Stimulated activated CD4-positive, alpha-beta T cell treated with anti-CD3 and anti-CD28 coated beads, TNF-alpha, amount 100 ng/mL, for 1 hour (primary cell): ENCODE measurements at places on chromosomes 1 and 21.

GRCh38 chr1:67812226-67812625 is 21.0 kb downstream of the GNG12 start:
- DNase-seq, result no peak

- DNase-seq, result no peak
Observed at GRCh38 chr1:111008031-111008430, 44.3 kb upstream of the LRIF1 start.

DNA sequence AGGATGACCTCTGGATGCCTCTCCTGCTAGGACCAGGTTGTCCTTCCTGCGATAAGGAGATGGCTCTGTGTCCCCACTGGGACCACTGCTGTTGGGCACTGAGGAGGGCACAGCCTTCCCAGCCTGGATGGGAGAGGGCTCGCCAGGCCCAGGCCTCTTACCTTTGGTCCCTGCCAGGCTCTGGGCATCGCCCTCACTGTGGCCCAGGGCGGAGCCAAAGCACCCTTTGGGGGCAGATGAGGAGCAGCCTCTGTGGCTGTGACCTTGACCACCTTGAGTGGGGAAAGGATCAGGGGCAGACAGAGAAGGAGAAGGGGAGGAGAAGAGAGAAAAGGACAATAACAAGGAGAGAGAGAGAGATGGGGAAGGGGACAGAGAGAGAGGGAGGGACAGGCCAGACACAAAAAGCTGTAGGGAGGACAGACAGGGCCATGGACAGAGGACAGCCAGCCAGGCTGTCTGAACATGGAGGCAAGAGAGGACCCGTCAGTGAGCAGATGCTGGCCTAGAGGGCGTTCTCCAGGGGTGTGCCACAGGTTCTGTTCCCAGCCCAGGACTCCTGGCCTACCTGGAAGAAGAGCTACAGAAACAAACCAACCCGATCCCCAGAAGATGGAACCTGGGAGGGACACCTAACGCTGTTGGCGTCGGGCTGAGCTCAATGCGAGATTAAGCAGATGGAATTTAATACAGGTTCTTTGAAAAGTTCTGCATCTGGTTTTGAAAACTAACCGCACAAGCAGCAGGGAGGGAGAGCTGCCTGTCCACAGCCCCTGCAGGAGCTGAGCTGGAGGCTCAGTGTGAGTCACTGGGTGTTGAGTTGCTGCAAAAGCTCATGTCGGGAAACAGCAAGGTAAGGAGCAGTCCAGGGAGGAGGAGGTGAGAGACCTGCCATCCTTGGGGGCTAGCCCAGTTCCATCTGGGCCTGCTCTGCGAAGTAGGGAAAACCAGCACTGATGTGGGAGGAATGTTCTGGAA is 262.1 kb downstream of the PTPRU start:
- DNase-seq, result no peak

DNA sequence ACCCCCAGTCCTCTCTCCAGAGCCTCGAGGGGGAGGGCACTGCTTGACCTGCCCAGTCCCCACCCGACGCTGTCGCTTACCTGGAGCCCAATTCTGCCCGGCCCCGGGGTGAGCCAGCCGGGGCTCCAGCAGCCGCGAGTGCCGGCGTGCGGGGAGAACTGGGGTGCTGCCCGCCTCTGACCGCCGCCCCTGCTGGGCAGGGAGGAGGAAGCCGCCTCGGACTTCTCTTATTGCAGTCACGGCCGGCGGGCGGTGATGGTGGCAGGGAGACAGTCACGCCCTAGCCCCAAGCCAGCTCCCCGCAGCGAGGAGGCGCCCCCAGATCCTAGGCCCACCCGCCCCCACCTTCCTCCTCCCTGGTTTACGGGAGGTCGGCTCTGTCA is at the start of gene FGR:
TSS of gene FGR (minus strand) at position 201 of the 383 bp plus-strand sequence. CDS start 11,269 bp downstream, outside the sequence.
- no peak for DNase-seq

DNA sequence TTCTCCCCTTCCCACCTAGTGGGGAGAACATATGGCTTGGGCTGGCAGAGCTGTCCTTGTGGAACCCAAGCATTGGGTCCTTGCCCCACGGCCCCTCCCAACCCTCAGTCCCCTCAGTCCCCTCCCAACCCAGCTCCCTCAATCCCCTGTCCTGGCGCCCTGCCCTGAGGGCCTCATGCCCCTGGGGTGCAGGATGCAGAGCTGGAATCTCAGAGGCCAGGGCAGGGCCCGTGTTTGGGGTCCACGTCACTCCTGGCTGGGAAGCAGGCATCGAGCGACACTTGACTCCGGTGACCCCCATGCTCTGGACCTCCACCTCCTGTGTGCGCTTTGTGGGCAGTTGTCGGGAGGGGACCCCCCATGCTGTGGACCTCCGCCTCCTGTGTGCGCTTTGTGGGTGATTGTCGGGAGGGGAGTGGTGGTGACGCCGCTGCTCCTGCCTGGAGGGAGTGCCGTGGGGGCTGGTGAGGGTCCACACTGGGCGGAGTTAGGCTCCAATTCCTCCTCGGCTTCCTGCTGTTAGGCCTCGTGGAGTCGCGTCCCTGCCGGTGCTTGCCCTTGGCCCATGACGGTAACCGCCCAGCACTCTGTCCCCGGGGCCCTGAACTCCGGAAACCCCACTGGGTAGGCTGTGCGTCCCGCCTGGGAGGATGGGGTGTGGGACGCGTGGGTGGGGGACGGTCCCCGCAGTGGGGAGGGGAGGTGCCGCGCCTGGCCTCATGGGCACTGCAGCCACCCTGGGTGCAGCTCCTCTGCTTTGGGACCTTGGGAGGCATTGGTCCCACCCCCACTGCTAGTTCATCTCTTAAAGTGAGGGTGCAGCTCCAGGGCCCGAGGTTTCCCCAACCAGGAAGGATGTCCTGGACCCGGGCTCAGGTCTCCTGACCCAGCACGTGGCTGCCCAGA is 31.2 kb downstream of the SLX9 start:
- no peak for DNase-seq

DNA sequence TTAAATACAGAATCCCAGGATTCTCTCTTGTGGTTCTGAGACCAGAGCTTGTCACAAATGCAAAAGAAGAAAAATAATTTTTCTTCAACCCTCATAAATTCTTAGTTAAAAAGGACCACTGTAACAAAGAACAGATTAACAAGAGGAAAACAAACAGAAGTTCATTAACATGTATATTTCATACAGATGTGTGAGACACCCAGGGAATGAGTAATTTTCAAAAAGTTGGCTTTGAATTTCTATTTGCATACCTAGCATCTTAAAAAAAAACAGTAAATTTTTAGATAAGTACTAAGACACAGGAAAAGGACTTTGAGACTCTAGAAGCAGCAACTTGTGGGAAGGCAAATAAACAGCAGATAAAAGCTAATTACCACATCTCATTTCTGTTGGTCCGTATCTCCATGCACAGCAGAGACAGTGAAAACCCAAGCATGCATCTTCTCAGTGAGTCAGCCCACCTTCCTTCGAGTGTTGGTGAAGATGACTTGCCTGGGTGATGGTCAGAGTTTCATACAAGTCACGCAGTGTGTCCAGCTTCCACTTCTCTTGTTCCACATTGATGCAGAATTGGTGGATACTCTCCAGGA is 399.9 kb upstream of the ADAMTS5 start:
- DNase-seq, result no peak

GRCh38 chr1:209539576-209539975 is 43.9 kb upstream of the CAMK1G start:
- DNase-seq, result no peak

DNA sequence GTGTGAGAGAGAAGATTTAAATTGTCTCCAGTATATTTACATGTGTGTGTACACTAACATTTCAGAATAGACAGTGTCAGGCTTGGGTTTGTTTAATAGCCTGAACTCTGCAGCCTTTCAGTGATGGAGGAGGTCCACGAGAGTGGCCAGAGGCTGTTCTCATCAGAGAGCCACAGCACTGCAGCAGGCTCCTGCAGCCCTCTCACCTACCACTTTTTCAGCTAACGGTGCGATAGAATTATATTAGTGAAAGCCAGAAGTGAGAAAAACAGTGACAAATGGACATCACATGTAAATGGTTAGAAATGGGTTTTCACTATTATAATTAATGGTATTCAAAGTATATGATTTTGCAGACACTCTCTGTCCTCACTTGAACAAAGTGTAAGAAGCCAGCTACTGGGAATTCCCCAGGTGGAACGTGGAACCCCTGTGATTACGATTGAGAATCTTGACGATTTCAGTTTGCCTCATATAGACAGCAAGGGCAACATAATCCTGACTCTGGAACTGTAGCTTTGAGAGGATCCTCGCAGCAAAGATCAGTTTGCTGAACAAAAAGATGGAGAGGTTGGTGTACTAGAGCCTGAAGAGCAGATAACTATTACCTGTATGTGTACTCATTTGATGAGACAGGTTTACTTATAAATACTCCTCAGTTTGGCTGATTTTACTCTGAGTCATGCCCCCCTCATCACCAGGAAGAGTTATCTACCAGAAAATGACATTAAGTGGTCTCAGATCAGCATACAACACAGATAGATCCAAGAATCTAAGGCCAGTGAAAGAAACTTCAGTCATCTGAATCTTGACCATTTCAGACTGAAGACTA is 31.4 kb downstream of the IFI16 start:
- no peak for DNase-seq

DNA sequence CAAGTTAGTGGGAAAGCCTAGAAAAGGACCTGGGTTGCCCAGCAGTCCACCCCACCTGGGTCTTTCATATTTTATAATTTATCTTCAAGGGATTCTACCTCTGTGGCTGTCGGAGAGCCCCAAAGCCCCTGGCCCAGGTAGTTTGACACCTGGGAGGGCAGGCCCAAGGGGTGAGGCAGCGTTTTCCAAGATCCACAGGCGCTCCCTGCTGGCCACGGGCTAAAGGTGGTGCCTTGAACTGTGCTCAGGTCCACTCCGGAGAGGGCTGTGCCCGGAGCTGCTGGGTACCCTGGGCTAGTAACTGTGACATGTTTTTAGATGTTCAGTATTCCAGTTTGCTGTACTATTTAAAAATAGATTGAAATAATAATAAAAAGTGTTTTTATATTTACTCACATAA is 37.2 kb upstream of the CRNN start:
- DNase-seq, result no peak

DNA sequence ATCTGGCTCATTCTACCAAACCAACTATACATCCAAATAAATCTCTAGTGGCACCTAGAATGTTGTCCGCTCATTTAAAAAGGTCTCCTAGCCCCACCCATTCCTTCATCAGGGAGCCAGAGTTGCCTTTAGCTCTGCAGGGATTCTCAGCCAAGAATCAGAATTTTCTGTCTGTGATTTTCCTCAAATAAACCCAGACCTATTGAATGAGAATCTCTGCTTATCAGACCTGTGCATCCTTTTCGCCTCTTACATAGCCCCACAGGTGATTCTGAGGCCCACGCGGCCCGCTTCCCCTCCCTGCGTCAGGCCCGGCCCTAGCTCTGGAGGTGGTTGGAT is 410 bp upstream of the TDRD5 start:
- no peak for DNase-seq

GRCh38 chr1:221284028-221284427 is 404.8 kb downstream of the HLX start:
- DNase-seq, result no peak

GRCh38 chr1:161719325-161719611 is 2.1 kb upstream of the FCRLB start:
- no peak for DNase-seq

- no peak for DNase-seq
Observed at GRCh38 chr21:38203229-38203628, 53.6 kb upstream of the KCNJ15 start.

DNA sequence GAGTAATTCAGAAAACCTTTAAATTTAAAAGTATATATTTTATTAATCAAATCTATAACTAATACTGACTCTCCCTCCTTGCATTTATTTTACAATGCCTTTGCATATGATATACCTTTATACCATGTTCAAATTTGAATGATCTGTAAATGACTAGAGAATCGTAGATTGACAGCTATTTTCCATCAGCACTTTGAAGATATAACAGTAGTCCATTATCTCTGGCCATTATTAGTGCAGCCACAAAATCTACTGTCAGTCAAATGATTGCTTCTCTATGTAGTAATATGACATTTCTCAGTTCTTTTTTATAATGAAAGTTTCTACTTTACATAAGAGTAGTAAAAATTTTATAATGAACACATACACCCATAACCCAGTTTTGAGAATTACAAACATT is 1054.8 kb upstream of the B3GALT2 start:
- DNase-seq, result no peak

DNA sequence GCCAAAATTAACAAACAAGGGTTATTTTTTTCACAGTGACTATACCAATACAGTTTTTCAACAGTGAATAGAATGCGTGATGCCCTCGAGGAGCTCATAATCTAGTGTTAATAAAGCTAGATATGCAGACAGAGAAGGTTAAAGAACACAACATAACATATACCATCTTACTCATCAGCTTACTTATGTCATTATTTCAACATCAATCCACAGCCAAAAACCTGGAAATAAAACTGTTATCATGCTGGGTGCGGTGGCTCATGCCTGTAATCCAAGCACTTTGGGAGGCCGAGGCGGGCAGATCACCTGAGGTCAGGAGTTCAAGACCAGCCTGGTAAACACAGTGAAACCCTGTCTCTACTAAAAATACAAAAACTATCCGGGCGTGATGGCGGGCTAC is 6.1 kb downstream of the STX6 start:
- DNase-seq, result no peak

DNA sequence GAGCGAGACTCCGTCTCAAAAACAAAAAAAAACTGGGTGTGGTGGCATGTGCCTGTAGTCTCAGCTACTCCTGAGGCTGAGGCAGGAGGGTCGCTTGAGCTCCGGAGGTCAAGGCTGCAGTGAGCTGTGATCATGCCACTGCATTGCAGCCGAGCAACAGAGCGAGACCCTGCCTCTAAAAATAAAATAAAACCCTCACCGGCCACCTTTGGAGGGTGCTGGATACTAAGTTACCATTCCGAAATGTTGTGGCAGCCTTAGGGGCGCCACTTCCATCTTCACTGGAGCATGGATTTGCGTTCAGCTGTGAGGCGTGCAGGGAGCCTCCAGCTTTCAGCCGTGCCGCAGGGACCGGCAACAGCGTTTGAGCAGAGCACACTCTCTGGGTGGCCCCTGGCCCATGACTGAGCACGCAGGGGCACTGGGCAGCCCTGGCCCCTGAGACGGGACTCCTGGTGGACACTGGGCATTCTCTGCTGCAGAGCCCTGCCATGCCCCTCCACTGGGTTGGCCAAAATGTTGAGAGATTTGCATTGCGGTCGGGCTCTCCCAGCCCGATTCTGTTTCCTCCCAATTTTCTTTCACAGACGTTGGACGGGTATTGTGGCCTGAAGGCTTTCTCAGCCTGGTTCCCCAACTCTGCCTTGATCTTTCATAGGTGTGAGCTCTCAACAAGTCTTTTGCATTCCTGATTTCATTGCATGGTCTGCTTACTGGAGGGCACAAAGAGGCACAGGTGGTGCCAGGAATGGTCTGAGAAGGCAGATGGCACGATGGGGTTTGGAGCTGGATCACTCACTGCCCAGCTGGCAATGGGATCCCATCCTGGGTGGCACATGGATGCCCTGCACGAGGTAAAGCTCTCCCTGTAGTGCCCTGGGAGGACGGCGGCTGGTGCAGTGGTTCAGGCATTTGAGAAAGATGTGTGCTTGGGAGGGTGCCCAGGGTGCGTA is 5.8 kb upstream of the CFAP74 start:
- no peak for DNase-seq

- DNase-seq, result no peak
Observed at GRCh38 chr21:31352836-31353235, 8.8 kb upstream of the TIAM1 start.
